ENCODE measurements at places on chromosomes 5 and 9.

DNA sequence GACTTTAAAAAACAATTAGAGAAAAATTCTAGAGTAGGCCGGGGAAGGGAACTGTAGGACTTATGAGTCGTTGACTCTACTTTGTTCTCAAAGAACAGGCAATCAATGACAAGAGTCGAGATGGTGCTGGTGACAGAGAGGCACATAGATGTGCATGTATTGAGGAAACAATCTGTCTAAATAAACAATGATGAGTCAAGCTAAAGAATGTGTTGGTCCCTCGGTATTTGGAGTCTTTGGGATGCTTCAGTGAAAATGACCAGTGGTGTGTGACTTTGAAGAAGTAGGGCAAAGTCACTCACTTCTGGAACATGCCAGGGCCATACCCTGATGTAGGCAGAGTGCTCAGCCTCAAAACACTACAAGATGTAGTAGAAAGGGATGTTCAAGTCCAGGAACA, 288.1 kb upstream of the PANK3 start:
- DNase-seq, result no peak

- DNase-seq, result no peak
Observed at GRCh38 chr9:89361031-89361430, 42.7 kb downstream of the SECISBP2 start.

DNA sequence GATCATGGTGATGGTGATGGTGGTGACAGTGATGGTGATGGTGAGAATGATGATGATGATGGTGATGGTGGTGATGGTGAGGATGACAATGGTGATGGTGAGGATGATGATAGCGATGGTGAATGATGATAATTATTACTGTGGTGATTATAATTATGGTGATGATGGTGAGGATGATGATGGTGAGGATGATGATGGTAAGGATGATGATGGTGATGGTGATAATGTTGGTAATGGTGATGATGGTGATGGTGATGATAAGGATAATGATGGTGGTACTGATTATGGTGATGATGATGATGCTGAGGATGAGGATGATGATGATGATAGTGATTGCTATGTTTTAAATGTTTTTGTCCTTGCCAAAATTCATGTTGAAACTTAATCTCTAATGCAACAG, 37.3 kb upstream of the HRH2 start:
- no peak for DNase-seq

DNA sequence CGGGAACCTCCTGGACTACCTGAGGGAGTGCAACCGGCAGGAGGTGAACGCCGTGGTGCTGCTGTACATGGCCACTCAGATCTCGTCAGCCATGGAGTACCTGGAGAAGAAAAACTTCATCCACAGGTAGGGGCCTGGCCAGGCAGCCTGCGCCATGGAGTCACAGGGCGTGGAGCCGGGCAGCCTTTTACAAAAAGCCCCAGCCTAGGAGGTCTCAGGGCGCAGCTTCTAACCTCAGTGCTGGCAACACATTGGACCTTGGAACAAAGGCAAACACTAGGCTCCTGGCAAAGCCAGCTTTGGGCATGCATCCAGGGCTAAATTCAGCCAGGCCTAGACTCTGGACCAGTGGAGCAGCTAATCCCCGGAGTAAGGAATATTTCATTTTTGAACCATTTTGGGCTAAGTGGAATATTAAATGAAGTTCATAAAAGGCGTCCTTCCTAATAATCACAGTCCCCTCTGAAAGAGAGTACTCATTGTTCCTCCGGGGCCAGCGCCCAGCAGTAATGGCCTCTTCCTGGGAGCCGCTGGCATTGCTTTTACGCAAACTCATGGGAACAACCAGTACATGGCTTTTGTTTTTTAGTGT, 23.6 kb downstream of the QRFP start:
- DNase-seq, result no peak

GRCh38 chr5:57703721-57704120, 221.1 kb upstream of the ACTBL2 start:
- DNase-seq, result no peak

- no peak for DNase-seq
Observed at GRCh38 chr5:31476738-31477141, 55.2 kb downstream of the DROSHA start.
